ENCODE measurements at places on chromosomes 13 and 19. TPM values are rescaled to one million over a fixed set of nuclear protein-coding genes. Genes with fewer than 3 reads are reported as not detected.

Gene ZNF20
- total RNA-seq = 5.6 TPM

Gene RNF17
- not detected for total RNA-seq

Gene PRKACA
- 124 TPM for total RNA-seq

Gene MIA
- total RNA-seq = not detected

Gene CPT1C
- total RNA-seq = 109 TPM

Gene GPR108
- total RNA-seq = 45.4 TPM

Gene ZNF571
- 9.7 TPM for total RNA-seq

Gene SWSAP1
- total RNA-seq = 0.69 TPM

Gene ATCAY
- 157 TPM for total RNA-seq

Gene CEACAM6
- not detected for total RNA-seq

Gene ZNF556
- total RNA-seq = 0.10 TPM

Gene ONECUT3
- total RNA-seq = not detected

Gene MRPL54
- 35.4 TPM for total RNA-seq

Gene ZNF134
- total RNA-seq = 21.5 TPM

Gene CEACAM8
- total RNA-seq = not detected

Gene PTGER1
- not detected for total RNA-seq

Gene SMIM44
- total RNA-seq = not detected

Gene KRTDAP
- not detected for total RNA-seq

Gene OR7A5
- total RNA-seq = 1.2 TPM

Gene UBL3
- 77.1 TPM for total RNA-seq

Gene CGB1
- total RNA-seq = not detected

Gene ZIC5
- 3.5 TPM for total RNA-seq

Gene GPC6
- 3.3 TPM for total RNA-seq

Gene ITPKC
- 15.2 TPM for total RNA-seq

Gene SULT2A1
- not detected for total RNA-seq

Gene TMC4
- 1.2 TPM for total RNA-seq

Gene ZNF177
- total RNA-seq = 10.6 TPM

Gene STARD13
- total RNA-seq = 61.2 TPM

Gene CYP2F1
- total RNA-seq = not detected

Gene OR7D4
- total RNA-seq = not detected

Gene RPS19
- total RNA-seq = 423 TPM

Gene NCCRP1
- not detected for total RNA-seq

Gene FGF22
- total RNA-seq = 4.5 TPM

Gene LRRC63
- 3.4 TPM for total RNA-seq

Gene KIR2DL4
- total RNA-seq = not detected

Gene ZBTB32
- total RNA-seq = not detected
